ENCODE measurements at places on chromosomes 5 and 9.
A peak's percentile ranks its signal among the peaks of the same experiment; 100 is the strongest.

DNA sequence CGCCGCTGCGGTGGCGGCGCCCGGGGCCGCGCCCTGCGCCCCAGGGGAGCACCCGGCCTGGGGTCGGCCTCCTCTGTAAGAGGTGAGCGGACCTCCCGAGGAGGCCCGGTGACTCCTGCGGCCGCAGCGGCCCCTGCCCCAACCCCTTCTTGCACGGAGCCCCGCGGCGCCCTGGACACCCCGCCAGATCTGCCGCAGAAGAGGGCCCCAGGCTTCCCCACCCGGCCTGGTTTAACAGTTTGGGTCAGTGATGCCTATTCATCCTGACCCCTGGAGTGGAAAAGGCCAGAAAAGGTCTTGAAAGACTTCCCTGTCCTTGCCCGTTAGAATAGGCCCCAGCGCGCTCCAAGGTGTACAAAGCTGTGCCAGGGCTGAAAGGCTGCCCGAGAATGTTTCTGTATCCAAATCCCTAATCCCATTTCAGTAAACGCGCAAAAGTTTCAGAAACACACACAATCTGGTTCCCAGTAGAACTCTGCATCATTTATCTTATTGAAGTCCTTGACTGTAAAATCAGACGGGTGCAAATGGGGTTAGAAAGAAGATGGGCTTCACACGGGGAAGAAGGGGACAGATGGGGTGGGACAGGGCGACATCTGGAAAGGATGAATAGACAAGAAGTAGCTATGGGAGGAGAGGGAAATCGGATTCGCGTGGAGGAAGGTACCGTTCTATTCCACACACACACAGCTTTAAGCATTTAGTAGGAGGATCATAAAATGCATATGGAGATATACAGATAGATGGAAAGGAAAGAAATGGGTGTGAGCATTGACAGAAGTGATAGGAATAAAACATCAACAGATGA lies 1.1 kb upstream of the SSBP2 start:
- peak; percentile 55 for DNase-seq

- no peak for DNase-seq
These were observed 59.9 kb upstream of the IL6ST start for GRCh38 chr5:56054666-56055065.

GRCh38 chr9:106110483-106110882 lies 416.1 kb downstream of the TMEM38B start:
- no peak for DNase-seq

DNA sequence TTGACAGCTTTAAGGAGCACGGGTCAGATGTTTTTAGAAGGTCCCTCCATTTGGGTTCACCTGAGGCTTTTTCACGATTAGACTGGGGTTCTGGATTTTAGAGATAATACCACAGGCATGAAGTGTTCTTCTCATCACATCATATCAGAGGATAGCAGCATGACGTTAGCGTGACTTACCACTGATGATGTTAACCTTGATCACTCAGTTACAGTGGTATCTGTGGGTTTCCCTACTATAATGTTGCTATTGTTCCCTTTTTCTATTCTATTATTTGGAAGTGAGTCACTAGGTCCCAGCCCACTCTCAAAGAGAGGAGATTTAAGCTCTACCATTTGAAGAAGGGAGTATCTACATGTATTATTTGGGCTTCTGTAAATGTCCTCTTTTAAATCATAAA lies 300.0 kb downstream of the MAST4 start:
- DNase-seq, result no peak

- DNase-seq, result no peak
These were observed 47.6 kb upstream of the SHOC1 start for GRCh38 chr9:111842313-111842712.

DNA sequence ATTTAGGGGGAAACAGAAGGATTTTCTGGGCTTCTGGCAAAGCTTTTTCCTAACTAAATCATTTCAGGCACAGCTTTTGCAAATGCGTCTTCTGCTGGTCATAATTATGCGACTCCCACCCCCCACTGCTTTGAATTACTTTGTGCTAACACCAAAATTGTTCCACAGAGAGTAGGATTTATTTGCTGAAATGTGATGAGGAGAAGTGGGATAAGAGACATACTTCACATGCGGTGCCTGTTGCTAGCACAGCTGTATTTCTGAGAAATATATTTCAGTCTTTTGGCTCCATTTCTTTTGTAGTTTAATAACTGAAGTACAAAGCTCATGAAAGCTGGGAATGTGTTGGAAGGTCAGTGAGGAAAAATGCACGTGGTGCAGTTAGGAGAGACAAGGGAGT lies 83.2 kb upstream of the TAS2R1 start:
- no peak for DNase-seq

- no peak for DNase-seq
These were observed 42.5 kb downstream of the KLF4 start for GRCh38 chr9:107447081-107447480.

DNA sequence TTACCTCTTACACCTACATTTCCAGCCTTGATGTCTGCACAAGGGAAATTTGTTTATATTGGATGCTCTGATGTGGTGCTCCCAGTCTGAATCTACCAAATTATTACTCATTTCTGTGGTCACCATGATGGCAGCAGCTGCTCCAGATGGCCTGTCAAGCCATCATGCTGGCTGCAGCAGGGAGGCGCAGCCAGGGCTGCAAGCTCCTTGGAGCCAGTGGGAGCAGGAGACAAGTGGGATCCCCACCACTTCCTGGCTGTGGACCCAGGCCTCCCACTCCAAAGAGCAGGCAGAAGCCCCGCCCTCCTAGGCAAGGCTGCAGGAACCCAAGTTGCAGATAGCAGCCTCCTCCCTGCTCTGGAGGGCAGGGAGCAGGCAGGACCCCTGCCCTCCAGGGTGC lies 241.1 kb upstream of the ATP10B start:
- DNase-seq, result no peak

- no peak for DNase-seq
These were observed 51.4 kb upstream of the SMAD5 start for GRCh38 chr5:136081217-136081591.

- DNase-seq, result no peak
These were observed 55.7 kb upstream of the FANCC start for GRCh38 chr9:95373069-95373681.

GRCh38 chr5:171808951-171809350 lies 23.3 kb downstream of the SMIM23 start:
- DNase-seq, result no peak

GRCh38 chr5:8456846-8457186 lies 587.9 kb downstream of the MTRR start:
- no peak for DNase-seq

- DNase-seq, result peak; percentile 57
These were observed 23.1 kb downstream of the SLC25A25 start for GRCh38 chr9:128091144-128091543.

GRCh38 chr5:165502893-165503691 lies 1997.7 kb downstream of the MAT2B start:
- DNase-seq, result no peak

- no peak for DNase-seq
These were observed 6.5 kb upstream of the PITX1 start for GRCh38 chr5:135040333-135041144.
